ENCODE measurements at places on chromosomes 5 and 9.
A peak's percentile ranks its signal among the peaks of the same experiment; 100 is the strongest.

GRCh38 chr5:50749181-50749580, 82.7 kb downstream of the PARP8 start:
- DNase-seq = no peak

DNA sequence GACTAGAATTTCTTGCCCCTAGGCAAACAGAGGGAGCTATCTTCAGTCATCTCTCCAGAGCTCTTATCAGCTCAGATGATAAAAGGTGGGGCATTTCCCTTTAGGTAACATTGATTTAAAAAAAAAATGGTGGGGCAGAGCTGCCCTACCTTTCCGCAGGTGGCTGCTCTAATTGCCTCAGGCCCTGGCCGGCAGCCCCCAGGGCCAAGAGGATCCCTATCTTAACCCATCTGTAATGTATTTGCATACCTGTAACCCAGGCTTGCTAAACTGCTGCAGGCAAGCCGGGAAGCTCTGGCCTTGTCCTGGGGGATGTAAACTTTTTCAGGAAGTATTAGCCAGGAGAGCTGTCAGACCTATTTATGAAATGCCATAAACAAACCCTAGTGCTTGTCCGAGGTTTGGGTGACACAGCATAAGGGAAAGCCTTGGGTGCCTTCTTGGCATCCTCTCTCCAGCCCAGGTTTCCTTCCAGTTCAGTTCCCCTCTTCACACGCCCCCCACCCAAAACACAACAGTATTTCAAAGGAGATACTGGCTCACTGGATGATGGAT, 20.9 kb upstream of the ZSWIM6 start:
- DNase-seq = no peak

DNA sequence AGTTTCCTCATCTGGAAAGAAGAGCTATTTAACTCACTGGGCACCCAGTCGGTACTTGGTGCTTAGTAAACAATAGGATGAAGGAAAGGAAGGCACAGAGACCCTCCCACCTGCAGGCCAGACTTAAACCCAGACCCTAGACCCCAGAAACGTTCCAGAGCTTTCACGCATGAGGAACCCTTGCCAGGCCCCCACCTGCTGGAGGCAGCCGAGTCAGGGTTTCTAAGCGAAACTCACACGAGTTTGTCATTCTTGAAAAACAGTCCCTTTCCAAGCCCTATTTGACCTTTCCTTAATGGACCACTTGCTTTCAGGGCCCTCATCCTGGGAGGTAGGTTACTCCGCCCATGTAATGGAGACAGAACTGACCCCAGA, 30.6 kb downstream of the NDUFA8 start:
- DNase-seq = no peak

GRCh38 chr5:112419986-112420864, 1.1 kb upstream of the EPB41L4A start:
- DNase-seq = peak; percentile 73

DNA sequence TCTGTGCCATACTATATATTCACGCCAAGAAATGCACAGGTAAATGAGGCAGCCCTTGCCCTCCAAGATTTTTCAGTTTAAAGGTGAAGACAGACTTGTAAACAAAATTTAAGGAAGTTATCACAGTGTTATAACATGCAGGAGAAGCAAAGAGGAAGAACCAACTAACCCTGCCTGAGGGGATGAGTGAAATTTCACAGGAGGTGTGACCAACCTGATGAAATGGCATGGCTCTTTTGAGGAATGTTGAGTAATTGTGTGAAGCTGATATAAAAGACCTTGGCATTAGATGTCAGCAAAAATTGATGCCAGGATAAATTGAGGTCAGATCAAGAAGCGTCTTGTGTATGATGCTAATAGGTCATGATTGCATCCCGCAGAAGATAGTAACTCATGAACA, 86.5 kb downstream of the HCN1 start:
- DNase-seq = no peak

GRCh38 chr9:109579191-109579948, 81.3 kb upstream of the PTPN3 start:
- no peak for DNase-seq

- DNase-seq = no peak
Measured at GRCh38 chr9:32490601-32491000, 35.4 kb downstream of the RIGI start.

DNA sequence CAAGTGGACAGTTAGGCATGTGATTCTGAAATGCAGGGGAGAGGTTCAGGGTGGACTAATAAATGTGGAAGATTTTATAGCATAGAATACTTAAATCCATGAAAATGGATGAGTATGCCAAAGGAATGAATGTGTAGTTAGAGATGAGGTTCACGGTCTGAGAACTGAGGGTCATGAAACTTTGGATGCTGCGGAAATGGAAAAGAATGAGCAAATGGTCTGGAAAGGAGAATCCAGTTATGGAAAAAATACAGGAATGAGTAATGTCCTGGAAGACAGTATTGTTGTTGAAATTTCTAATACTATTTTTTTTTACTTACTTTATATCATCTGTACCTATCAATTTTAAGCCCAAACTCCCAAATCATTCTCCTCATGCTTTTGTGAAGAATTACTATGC, 2369.4 kb downstream of the MAT2B start:
- DNase-seq = no peak

All from small intestine (tissue), 16 donors.